H4 (cell line): ENCODE measurements at places on chromosomes 11 and 22. TPM values are rescaled to one million over a fixed set of nuclear protein-coding genes. Genes with fewer than 3 reads are reported as not detected.
A peak's percentile ranks its signal among the peaks of the same experiment; 100 is the strongest.

DNA sequence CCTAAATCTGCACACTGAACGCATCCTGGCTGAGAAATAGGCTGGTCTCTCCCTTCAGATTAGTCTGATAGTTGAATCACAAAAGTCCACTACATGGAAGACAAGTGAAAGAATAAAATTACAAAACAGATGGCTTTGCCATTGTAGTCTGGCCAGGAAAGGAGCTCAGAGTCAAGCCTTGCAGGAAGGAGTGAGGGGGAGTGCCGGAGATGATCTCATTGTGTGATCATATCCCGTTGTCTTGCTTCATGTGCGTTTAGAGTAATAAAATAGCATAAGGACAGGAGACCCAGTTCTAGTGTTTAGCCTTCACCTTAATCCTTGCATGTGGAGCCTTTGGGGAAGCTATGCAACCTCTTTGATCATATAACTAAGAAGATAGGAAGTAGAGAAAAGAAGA, 666.7 kb upstream of the RAG2 start:
- no peak for DNase-seq

DNA sequence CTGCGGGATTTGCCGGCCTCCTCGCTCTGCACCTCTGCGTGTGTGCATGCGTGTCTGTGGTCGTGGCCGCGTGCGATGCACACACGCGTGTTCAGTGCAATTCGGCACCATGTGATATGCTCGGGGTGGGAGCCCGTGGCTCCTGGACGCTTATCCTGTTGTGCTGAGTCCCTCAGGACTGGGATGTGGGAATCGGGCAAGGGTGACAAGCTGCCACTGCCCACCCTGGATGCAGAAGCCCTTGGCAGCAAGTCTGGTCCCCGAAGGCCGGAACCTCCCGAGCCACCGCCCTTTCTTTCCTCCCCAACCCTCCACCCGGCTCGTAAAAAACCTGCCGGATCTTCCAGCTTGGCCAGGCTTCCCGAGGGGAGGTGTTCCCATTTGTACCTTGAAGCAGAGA, 128.2 kb downstream of the PHF21B start:
- DNase-seq: no peak

GRCh38 chr11:61688365-61689163, 8.4 kb downstream of the DAGLA start:
- peak; percentile 85 for DNase-seq

DNA sequence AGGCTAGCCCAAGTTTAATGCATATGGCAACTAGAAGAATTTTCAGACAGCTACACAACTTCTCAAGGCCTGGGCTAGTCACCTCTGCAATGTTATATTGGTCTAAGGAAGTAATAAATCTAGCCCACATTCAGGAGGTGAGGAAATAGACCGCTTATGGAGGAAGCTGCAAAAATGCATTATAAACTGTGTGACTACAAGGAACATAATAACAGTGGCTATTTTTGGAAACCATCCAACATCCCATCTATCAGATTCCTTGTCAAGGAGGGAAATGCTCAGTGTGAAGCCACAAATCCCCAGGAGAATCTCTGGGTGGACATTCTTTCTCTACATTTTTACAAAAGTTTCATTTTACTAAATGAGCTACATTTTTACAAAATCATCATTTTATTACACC, 76.1 kb downstream of the BBOX1 start:
- peak; percentile 23 for DNase-seq

The RFPL3 gene
- not detected in 2 replicates for total RNA-seq

DNA sequence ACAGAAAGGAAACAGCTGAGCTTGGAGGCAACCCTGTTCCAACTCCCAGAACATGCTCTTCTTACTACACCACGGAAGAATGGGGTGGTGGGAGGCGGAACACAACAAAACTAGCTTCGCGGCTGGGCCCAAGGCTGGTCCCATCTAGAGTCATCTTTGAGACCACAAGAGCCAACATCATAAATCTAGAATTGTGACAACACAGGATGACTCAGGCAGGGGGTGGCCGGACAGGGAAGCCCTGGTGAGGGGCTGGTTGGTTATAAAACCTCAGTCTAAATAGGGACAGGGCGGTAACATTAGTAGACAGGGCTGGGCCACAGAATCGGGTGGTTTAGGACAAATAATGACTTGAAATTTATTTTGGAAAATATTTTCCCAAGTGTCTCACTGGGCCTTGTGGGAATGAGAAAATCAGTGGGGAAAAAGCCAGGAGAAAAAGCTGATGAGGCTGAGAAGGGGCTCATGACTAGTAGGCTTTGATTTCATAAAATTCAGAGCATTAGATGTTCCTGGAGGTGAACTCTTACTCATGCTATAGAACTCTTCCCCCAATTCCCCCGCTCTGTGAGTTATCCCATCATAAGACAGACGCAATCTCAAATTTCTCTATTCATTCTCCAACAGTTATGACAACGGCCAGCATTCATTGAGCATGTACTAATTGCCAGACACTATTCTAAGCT, 151.8 kb upstream of the TIMP3 start:
- DNase-seq: peak; percentile 72

DNA sequence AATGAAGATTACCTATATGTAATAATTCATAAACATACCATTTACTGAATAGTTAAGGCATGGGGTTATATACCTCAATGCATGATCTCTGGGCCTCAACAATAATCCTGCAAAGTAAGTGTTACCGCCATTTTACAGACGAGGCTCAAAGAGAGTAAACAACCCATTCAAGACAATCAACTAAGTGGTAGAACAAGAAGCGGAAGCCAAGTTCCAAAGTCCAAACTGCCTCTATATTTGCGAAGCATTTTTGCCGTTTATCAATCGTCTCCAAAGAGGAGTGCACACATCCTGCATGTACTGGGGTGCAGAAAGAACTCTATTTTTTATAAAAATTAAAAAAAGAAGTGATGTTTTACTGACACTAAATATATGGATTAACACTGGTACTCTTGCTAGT, 27.5 kb upstream of the P4HA3 start:
- DNase-seq: no peak

GRCh38 chr11:14315130-14315529, 43.9 kb downstream of the RRAS2 start:
- DNase-seq: no peak

DNA sequence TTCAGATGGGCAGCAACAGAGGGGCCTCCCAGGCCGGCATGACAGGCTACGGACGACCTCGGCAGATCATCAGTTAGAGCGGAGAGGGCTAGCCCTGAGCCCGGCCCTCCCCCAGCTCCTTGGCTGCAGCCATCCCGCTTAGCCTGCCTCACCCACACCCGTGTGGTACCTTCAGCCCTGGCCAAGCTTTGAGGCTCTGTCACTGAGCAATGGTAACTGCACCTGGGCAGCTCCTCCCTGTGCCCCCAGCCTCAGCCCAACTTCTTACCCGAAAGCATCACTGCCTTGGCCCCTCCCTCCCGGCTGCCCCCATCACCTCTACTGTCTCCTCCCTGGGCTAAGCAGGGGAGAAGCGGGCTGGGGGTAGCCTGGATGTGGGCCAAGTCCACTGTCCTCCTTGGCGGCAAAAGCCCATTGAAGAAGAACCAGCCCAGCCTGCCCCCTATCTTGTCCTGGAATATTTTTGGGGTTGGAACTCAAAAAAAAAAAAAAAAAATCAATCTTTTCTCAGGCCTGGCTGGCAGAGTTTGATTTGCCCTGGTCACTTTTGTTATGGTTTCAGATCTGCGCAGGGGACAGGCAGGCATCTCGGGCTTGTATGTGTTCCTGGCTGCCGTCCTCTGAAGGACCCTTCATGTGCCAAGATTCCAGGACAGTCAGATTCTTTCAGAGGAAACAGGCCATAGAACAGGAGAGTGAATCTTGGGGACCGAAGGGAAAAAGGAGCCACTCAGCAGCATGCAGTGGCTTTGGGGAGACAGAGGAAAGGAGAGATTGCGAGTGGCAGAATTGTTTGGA, 5.3 kb downstream of the TAGLN start:
- no peak for DNase-seq

- DNase-seq: peak; percentile 38
Measured at GRCh38 chr11:59097113-59097708, 9.8 kb upstream of the FAM111B start.
